ENCODE measurements at places on chromosomes 5 and 9. TPM values are rescaled to one million over a fixed set of nuclear protein-coding genes. Genes with fewer than 3 reads are reported as not detected.

GRCh38 chr9:34154057-34154456, 24.8 kb upstream of the UBAP1 start:
- DNase-seq = no peak

- DNase-seq = no peak
Observed at GRCh38 chr5:66829826-66830225, 233.6 kb downstream of the MAST4 start.

GRCh38 chr5:77015938-77016569, 14.2 kb upstream of the AGGF1 start:
- DNase-seq = no peak

- DNase-seq = no peak
Observed at GRCh38 chr5:105947461-105947860, 1723.3 kb downstream of the EFNA5 start.

GRCh38 chr5:1135696-1136525, 24.0 kb upstream of the SLC12A7 start:
- DNase-seq = no peak

DNA sequence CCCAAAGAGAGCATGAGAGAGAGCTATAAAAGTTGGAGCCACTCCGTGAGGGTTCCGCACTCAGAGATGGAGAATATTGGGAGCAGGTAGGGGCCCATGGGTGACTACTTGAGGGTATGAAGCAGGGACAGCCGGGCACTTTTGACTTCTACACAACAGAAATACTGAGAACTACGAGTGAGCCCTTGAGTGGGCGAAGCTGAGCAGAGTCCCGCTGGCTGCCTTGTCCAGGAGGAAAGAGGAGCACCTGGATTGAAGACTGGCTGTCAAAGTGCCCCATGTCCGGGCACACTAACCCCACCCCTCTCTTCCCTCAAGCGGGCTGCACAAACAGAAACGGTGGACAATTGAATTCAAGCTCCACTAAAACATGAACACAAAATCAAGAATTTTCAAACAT, 33.6 kb downstream of the FYB1 start:
- no peak for DNase-seq

DNA sequence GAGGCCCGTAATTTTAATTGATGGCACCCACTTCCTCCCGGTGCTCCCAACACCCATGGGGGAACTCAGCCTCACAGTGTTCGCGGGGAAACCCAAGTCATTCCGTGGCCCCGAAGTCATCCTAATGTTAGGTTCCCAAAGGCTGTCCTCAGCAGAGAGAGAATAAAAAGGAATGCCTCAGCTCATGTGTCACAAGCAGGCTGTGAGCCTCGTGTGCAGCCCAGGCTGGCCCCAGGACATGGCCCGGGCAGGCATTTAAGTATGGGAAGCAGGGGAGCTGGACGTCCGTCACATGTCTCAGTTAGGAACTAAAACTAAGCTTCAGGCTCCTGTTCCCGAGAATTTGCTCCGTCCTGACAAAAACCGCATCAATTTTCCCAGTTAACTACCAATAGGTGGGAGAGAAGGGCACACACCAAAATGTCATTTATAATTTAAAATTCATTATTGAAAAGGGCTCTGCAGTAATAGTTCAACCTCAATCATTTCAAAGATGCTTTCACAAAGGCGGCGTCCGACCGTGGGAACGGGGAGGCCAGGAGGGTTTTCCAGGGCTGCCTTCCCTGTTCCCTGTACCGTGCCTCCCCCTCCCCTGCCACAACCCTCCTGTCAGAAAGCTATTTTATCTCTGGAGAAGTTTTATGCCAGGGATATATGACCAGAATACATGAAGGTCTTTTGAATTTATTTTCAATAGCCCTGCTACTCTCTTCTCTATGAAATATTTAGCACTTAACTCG, 137.3 kb downstream of the FSTL4 start:
- DNase-seq = no peak

- no peak for DNase-seq
Observed at GRCh38 chr5:105868038-105868780, 1802.5 kb downstream of the EFNA5 start.

- DNase-seq = no peak
Observed at GRCh38 chr5:114450437-114450836, 88.6 kb downstream of the KCNN2 start.

GRCh38 chr9:128298535-128299482, 22.7 kb downstream of the SWI5 start:
- no peak for DNase-seq

DNA sequence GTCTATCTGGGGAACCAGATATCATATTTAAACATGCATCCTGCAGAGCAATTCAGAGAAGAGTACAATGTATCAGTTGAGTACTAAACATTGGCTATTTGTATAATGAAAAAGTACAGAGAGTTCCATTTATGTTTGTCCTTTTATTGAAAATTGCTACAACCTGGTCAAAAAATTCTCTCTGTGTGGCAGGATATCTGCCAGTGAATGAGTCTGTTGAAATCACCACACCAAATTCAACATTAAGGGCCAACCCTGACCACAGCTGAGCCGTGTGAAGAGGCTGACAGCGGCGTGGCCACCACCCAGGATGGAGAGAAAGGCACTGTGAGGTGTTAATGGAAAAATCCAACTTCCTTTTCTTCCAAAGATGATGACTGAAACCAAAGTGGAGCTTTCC, 422.7 kb upstream of the PIK3R1 start:
- no peak for DNase-seq

GRCh38 chr9:127336086-127336485, 60.9 kb upstream of the SLC2A8 start:
- DNase-seq = no peak

DNA sequence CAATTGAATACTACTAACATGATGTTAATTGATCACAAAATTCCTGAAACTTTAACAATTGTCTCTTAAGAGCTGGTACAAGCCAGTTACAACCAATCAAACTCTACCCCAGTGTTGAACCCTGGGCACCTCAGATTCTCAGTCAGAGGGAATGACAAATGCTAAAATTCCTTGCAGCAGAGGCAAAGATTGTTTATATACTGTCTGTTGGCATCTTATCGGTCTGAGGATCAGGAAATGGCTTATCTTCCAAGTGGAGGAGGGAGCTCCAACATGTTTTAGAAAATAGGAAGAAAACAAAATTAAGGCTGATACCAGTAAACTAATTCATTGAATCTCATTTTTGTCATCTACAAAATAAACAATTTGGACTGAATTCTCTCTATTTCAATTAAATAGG, 527.8 kb upstream of the ZNF608 start:
- DNase-seq = no peak

- DNase-seq = no peak
Observed at GRCh38 chr5:168865968-168866367, 286.8 kb upstream of the PANK3 start.

DNA sequence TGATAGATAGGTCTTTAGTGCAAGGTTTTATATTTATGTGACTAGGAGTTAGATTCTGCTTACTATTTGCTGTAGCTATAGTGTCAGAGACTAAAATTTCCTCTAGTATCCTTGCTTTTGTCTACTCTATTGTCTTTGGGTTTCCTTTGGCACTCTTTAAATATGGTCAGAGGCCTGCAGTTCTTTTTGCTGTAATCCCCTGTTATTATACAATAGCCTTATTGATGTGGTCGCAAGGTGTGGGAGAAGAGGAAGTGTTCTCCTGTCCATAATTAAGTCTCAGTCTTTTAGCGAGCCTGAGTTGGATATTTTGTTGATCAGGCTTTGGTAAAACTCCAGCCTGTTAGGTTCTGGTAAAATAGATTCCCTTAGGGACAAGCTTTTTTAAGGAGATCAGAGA, 34.9 kb downstream of the LURAP1L start:
- no peak for DNase-seq

GRCh38 chr5:162323466-162323865, 255.9 kb downstream of the GABRG2 start:
- DNase-seq = no peak

DNA sequence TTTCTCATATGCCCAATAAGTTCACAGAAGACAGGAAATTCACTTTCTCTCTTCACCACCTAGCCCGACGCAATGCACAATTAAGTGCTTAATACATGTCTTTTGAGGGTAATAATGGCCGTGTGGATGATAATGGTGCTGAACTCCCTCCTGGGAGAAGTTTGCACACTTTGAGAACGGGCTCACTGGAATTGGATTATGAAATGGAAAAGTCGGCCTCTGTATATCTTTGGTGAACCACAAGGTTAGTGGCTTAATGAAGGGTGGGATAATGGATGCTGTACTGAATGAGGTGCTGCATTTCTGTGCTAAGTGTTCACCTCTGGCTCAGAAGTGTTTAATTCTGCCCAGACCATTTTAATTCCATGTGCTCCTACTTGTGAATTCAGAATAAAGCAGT, 207.5 kb downstream of the IRX2 start:
- DNase-seq = no peak

DNA sequence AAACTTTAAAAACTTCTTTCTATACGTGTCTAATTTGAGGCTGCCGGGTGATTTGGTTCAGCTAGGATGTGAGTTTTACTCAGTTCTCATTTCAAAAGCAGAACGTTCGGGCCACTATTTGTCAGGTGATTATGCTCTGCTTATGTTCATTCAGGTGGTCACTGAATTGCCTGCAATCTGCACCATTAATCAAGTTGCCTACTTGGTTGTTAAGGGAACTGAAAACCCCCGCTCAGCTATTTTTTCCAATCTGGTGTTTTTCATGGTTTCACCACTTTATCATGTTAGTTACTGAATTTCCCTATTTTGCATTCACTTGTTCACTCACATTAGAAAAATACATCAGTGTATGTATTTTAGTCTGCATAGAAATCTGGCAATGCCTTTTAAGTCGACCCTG, 523.0 kb downstream of the CSNK1G3 start:
- no peak for DNase-seq

- DNase-seq = no peak
Observed at GRCh38 chr5:62149879-62150278, 156.1 kb upstream of the KIF2A start.

DNA sequence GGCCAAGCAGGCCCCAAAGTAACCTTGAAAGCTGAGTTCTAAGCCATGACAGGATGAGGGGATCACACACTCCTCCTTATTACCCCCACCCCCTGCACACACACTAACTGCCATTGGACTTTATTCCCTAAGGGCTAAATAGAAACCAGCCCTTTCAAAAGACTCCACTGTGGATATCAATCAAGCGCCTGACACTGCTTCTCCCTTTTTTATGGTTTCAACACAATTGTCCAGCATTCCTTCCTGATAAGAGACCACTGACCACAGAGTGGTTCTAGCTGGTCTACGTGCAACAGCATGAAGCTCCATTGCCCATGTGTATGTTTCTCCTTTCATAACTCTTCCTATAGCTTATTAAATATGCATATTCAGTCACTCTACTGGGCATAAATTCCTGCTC, 34.7 kb downstream of the PAEP start:
- DNase-seq = no peak

DNA sequence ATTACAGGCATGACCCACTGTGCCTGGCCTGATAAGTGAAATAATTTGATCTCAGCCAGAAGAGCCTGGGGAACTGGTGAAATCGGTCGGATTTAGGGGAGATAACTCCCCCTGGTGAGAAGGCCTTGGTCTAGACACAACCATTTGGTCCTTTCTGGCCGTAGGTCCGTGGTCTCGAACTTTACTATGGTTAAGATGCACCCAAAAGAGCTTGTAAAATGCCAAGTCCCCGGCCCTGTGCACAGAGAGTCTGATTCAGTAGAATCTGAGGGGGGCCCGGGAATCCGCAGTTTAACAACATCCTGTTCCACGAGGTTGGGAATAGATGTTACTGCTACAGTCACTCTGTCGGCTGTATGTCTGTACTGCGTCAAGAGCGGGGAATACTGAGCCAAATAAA, 140.7 kb downstream of the C9orf50 start:
- no peak for DNase-seq

Gene FOXD4L5
- total RNA-seq = not detected

Gene IL33
- 11.3 TPM for total RNA-seq

Gene LCP2
- 8.9 TPM for total RNA-seq

Gene LCN15
- not detected for total RNA-seq

Gene PCDHA3
- 0.34 TPM for total RNA-seq

Gene GABBR2
- total RNA-seq = 1.7 TPM

Gene ANKRD33B
- 23.5 TPM for total RNA-seq

Gene MARCOL
- total RNA-seq = not detected

Gene TXNDC8
- not detected for total RNA-seq

Gene JAK2
- 64.0 TPM for total RNA-seq

Gene TTC16
- 0.16 TPM for total RNA-seq

Gene GHR
- 19.9 TPM for total RNA-seq

Gene SPATA31C1
- total RNA-seq = not detected

Gene OGN
- total RNA-seq = 2.4 TPM

Data from suprapubic skin (tissue), 4 donors.